ENCODE measurements at places on chromosomes 1 and 21.

DNA sequence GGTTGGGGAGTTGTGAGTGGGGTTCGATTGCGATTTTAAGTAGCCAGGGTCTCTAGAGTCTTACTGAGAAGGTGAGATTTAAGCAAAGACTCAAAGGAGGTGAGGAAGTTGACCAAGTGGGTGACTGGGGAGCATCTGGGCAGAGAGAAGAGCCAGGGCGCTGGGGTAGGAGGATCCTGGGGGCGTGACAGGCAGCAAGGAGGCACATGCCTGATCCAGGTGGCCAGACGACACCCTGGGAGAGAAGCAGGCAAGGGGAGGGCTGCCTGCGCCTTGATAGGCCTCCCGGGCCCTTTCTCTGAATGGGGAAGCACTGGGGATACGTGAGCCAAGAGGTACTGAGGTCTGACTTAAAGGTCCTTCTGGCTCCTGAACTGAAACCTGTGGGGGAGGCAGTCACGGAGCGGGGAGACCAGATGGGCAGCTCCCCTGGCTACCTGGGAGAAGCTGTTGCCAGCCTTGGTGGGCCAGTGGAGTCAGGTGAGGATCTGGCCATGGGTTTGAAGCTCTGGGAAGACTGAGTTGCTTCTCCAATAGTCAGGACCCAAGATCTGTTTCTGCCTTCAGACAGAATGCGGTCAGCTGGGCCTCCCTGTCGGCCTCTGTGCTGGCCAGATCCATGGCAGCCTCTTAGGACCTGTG, 5.4 kb downstream of the ZBTB48 start:
- DNase-seq: no peak

DNA sequence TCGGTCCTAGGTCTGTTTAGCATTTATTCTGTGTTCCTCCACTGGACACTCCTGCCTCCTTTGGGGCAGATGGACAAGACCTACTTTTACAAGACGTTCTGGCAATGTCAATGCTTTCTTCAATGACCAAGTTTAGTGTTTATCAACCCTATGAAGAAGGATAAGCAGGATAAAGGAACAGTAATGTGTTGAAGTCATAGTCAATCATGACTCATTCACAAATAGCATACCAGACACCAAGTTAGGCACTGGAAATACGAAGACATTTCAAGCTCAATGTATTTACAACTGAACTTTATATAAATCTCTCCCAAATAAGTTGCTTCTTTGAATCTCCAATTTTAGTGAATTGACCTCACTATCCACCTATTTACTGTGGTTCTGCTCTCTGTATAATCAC, 4.8 kb upstream of the SLC35D1 start:
- no peak for DNase-seq

DNA sequence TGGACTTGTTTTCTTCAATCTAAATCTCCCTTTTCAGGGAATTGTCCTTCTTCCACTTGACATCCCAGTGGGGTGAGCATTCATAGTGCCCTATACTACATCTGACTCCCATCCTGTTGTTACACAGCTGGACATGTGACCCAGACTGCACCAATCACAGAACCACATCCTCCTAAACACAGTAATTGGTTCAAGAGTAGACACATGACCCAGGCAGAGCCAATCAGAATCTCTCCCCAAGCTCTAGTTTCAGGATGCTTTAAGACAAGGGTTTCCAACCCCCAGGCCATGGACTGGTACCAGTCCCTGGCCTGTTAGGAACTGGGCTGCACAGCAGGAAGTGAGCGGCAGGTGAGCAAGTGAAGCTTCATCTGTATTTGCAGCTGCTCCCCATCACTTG, 5.6 kb upstream of the DDOST start:
- peak; percentile 10 for DNase-seq

GRCh38 chr1:186413319-186413718, 37.7 kb downstream of the ODR4 start:
- no peak for DNase-seq

DNA sequence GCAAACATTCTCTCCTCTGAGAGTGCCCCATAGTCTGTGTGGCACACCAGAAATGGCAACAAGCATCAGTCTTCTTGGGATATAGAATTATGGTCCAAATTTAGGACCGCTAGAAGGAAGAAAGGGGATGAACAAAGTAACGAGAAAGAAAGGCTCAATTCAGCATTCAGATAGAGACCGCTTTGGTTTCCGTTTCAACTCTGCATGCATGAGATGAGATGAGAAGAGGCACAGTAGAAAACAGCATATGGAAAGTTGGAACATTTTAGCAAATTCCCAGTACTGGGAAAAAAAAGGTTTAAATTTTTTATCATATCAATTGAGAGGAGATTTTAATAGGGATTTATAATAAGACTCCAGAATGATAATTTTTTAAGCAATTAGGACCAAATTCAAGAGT, 595.5 kb upstream of the CHRM3 start:
- no peak for DNase-seq
